Substantia nigra (tissue), 51 donors: ENCODE measurements at places on chromosomes 4 and X.
A peak's percentile ranks its signal among the peaks of the same experiment; 100 is the strongest.

DNA sequence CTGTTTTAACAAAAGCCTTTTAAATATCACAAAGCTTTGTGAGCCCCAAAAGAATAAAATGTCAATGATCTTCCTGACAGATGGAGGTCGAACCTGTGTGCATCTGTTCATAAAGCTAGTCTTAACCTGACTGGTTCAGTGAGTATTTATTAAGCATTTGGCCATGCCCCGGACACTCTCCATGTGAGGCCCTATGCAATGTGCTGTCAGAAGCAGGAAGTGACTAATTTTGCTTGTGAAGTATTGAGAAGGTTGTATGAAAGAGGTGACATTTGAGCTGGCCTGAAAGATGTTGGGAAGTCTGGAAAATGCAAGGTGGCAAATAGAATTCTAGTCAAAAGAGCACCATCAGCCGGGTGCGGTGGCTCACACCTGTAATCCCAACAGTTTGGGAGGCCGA, 171.4 kb downstream of the MSL3 start:
- no peak for DNase-seq

GRCh38 chr4:121408-122084, 2.8 kb upstream of the ZNF718 start:
- no peak for DNase-seq

DNA sequence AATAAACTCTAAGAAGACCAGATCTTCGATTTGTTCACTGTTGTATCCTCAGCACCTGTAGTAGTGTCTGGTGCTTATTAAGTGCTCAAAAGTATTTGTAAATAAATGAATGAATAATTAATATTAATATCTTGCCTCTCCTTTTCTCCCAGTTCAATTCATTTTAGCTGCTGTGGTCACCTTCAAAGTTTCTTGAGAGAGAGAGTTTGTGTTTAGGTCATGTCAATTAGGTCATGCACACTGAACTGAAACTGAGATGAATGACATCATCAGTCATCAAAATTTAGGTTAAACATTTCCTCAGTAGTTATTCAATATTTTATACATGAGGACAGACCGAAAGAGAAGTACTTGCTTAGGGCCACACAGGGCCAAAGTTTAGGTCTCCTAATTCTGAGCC, 73.5 kb downstream of the ANXA3 start:
- no peak for DNase-seq

- DNase-seq = no peak
Observed at GRCh38 chr4:132417220-132417619, 731.9 kb upstream of the PCDH10 start.

DNA sequence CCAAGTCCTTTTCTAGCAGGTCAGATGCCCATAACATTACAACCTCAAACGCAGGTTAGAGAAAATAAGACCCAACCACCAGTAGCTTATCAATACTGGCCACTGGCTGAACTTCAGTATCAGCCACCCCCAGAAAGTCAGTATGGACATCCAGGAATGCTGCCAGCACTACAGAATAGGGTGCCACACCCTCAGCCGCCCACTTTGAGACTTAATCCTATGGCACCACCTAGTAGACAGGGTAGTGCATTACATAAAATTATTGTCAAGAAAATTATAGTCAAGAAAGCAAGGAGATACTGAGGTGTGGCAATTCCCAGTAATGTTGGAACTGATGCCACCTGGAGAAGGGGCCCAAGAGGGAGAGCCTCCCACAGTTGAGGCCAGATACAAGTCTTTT, 19.9 kb upstream of the TRIM61 start:
- DNase-seq = no peak

DNA sequence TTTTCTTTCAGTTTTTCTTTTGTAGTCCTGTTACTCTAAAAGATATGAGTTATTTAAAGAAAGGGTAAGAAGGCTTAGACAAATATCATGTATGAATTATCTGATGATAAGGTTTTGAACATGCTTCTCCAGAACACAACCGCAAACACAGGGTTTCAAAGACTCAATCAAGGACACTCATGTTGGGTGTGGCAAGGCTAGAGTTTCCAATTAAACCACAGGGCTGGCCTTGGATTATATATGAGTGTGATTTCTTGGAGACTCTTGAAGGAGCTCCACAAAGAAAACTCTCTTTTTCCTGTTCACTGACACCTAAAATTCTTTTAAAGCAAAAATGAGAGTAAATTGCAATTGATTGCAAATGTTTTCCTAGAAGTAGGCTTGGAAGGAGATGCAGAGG, 110.1 kb upstream of the PDLIM3 start:
- no peak for DNase-seq

GRCh38 chr4:77344001-77344400, 187.0 kb downstream of the CCNG2 start:
- no peak for DNase-seq

DNA sequence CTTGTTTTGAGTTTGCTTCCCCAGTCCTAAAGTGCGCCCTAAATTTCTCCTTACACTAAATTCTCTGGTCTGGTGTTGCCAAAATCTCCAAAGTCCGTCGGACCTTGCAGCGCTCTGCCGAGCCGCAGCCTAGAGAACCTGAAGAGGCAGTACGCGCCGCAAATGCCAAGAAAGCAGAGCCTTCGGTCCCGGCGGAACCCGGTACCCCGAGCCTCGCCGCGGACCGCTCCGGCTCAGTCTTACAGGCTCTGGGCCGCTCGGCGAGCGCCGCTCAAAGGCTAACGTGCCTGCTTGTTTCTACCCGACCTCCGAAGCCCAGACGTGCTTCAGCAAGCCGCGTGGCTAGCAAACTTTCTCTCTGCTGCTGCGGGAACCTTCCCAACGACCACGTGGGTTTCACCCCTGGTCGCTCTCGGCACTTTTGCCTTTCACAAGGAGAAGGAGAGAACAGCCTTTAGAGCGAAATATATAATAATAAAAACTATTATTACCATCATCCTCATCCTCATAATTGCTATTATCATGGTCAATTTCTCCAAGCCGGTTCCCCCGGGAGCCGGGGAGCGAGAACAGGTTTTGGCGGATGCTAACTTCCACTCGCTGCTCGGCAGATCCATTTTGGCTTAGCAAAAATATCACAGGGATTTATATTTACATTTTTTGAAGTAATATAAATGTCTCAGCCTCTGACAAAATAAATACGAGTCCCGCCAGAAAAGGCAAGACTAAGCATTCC, 2.2 kb upstream of the HTR2C start:
- no peak for DNase-seq

DNA sequence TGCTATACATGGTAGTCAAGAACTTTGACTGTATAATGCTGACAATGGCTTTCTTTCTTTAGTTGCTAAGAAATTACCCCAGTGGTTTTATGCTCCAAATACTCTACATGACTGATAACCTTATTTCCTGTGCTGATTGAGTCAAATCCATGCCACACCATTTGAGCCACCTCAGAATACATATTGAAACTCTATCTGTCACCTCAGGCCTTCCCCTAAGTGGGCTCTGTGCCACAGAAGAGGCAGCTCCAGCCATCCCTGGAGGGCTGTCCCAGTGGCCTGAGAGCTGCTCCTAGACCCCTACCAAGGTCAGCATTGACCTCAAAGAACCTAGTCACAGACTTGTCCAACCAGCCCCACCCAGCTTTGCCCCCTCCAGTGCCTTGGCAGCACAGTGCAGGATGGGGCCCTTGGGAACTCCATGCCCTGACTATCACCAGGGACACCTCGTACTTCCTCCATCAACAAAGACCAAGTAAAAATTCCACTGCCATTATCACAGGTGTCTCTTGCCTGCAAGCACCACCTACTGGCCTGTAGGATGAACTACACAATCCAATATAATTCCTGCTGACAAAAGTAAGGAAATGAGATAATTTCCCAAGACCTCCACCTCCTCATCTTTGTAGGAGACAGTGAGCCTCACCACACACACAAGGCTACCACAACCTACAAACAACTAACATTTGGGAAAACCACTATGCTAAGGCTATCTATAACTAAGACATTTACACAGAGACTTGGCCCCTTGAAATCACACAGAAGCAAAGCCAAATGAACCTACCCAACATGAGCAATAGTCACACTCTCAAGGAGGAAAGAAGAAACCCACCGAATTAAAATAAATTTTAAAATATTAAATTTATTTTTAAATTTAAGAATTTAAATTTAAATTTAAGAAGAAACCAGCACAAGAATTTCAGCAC, 239.9 kb downstream of the NKX6-1 start:
- no peak for DNase-seq

DNA sequence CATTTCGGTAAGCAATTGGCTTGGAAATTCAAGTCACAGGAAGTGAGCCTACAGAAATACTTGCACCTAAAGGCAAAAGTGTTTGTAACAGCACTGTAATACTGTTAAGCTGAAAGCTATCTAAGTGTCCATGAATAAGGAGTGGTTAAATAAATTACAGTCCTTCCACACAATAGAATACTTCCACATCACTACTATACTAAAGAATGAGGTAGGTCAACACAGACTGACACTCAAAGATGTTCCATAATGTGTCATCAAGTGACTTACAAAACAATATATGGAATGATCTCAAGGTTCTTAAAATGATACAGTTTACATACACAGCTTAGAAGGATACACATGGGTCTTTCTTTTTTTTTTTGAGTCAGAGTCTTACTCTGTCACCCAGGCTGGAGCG, 27.0 kb downstream of the SLC10A6 start:
- DNase-seq = no peak

DNA sequence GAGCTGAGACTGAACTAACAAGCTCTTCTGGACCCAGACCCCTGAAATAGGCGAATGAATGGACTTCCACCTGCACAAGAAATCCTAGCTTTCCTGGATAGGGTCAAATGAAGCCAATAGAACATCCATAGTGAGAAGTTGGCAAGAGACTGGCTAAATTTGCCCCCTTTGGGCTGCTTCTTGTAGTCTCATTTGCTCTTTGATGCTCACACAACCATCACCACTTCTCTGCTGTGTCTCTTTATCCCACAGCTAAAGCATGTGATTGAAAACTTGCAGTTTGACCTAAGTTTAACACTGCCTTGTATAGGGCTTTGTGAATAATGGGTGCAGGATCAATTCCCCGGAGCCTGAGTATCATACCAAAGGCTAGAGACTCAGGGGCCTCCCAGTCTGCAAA, 38.2 kb downstream of the NLGN3 start:
- DNase-seq = no peak

DNA sequence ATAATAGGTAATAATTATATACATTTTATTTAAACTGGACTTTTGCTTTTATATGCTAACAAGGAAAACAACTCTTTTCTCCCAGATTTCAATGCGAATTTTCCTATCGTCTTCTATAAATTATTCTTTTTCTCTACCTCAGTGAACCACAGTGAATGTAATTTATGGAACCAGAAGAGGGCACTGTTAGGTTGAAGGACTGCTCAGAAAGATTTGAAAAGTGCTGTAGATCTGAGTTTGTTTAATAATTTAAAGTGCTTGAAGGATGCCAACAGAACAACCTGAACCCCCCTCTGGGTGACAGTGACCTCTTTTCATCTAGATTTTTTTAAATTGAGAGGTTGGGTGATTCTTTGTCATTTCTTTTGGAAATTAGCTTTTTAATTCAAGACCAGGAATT, 54.9 kb downstream of the PHOX2B start:
- no peak for DNase-seq

DNA sequence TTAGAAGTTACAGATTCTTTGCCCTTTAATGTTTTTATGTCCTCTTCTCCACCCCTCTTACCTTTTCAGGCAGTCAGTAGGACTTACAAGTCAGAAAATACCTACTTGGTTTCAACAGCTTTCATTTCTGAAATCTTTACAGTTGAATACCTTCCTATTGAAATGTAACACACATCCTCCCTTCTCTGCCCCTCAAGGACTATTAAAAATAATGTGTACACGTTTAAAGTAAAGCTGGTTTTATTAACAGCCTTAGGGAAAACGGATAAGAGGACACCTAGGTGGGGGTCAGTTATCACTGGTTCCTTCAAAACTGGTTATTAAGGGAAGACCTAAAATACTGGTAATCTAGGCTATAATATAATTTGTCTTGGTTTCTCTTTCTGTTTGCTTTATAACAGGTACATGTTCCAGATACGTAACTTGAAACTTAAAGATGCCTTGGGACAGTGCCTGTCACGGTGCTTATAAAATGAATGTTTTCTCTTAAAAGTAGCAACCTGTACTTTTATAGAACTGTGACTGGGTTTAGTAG, 1.8 kb downstream of the CCSER1 start:
- no peak for DNase-seq

DNA sequence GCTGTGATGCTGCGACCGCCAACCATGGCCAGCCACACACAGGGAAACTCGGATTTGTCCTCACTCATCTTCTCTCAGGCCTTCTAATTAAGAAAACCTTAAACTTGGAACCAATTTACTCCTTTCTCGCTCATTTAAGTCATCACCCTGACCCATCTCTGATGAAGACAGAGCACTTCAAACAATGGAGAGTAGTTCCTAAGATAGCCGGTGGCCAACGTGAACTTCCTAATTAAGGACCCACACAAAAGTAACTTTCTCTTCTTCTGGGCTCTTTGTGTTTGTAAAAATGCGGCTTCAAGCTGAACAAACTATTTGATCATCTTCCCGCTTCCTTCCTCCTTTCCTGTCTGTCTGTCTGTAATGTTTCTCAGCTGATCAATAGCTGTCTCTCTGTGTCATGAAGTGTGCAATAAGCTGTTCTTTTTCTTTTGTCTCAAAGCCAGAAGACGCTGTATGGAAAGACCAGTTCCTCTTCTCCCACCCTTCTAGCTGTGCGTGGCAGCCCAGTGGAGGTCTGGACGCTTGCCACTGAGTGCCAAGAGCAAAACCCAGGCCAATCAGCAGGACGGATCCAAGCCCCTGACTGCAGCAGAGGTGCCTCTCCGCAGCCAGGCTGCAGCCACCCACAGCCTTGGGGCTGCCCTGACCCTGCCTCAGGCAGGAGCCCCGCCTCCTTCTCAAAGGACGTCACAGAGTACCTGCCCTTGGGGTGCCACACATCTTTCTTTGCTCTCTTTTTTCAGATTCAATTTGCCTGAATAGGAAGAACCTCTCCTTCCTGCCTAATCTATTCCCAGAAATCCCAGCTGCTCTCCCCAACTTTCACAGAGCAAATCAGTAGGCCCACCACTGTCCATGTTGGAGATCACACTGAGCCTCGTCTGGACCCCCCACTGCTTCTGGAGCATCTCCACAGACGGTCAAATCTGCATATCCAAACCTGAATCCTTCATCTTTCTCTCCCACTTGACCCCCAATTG, 59.3 kb downstream of the MAML3 start:
- peak; percentile 34 for DNase-seq

DNA sequence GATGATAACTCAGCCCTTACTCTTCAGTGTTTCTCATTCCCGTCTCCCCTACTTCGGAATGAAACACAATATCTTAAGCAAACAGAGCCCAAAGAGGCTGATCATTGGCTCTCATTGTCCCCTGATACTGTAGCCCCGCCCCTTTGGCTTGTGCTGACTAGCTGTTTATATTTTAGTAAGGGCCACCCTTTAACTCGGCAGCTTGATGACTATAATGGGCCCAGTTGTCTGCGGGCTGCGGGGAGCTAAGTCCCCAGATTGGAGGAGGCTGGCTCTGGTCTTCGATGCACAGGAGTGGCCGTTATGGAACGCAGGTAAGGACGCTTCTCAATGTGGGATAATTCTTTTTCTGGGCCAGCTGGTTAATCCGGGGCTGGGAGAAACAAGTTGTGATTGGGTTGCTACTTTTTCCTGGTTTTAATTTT, at the start of gene TRIM2:
Gene TRIM2, plus strand, starts transcription at position 197 of the 425 bp plus-strand sequence. Its CDS starts 88 bp downstream, at position 285.
- DNase-seq = peak; percentile 22
